ENCODE measurements at places on chromosomes 2 and 18.
A peak's percentile ranks its signal among the peaks of the same experiment; 100 is the strongest.

DNA sequence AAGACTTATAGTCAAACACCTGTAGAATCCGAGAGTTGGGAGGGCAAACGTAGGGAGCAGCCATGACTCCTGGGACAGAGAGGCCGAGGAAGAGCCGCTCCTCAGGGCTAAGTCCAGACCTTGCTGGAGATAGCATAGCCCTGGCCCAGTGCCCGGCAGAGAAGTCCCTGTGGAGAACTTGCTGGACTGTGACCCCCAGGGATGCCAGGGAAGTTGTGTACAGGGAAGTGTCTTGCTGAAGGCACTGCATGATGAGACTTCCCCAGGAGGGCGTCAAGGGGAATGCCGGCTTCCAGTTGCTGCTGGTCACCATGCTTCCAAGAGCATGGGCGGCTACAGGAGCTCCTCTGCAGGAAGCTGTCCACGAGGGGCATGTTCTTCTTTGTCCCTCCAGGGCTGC is 8.6 kb upstream of the CNDP1 start:
- DNase-seq = no peak

DNA sequence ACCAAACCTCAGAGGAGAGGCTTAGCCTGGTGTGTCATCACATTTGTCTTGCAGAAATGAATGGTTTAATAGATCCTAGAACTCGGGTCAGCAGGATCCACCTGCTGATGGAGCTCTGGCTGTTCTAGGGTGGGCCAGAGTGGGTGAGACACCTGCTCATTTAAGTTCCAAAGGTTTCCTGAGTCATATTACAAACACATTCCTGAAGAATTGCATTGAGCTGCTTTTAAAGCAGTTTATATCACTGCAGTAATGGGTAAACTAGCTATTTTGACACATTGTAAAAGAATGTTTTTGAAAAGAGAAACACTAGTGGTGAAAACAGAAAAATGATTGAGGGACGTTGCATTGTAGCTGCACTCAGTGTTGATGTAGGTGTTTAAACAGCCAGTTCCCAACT is 175.3 kb upstream of the TCF4 start:
- no peak for DNase-seq

GRCh38 chr2:150204451-150204850 is 283.0 kb downstream of the RND3 start:
- no peak for DNase-seq

- DNase-seq = no peak
These were observed 162.1 kb downstream of the QPCT start for GRCh38 chr2:37506407-37507050.

GRCh38 chr2:15890936-15891905 is 49.1 kb upstream of the MYCN start:
- DNase-seq = no peak

- no peak for DNase-seq
These were observed 40.2 kb upstream of the EML4 start for GRCh38 chr2:42128721-42129486.

DNA sequence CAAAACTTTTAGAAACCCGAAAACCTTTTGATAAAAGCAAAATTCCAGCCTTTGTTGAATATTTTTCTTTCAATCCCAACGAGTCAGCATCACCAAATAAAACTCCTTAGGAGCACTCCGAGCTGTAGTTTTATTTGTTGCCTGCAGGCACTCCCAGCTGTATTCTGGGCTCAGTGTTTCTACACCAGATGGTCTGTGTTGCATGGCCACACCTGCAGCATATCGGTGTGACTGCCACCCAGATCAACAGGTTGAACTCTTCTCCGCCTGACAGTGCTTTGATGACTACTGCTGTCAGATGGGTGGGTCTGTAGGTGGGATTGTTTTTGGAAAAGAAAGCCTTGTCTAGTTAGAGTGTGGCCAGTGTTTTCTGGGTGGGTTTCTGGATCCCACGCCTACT is 32.7 kb downstream of the APCDD1 start:
- DNase-seq = no peak

DNA sequence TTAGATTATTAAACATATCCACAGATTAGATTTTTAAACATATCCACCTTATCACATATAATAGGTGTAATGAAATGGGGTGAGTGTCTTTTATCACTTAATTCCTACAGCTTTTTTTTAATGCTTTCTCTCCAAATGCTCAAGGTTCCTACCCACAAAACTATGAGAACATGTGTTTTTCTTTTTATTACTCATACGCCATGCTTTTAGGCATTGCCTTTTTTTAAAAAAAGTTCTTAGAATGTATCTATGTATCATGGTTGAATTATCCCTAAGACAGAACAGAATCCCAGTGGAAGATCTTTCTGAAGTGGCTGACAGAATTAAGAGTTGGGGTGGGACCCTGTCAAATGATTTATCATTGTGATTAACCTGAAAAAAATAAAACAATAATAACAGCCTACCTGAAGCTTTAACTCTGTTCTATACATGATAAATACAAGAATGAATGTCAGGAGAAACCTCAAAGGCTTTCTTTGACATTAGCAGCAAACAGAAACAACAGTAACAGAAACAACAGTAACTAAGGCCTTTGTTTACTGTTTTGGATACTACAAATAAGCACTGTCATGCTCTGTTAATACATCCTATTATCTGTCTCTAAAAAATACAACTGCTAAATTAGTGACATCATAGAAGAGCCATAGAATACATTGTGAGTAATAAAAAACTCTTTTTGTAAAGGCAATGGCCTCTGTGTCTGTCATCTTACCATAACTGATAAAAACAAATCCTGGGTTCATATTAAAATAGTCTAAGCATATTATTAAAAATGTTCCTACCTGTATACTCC is 4.1 kb upstream of the ZNF397 start:
- no peak for DNase-seq

DNA sequence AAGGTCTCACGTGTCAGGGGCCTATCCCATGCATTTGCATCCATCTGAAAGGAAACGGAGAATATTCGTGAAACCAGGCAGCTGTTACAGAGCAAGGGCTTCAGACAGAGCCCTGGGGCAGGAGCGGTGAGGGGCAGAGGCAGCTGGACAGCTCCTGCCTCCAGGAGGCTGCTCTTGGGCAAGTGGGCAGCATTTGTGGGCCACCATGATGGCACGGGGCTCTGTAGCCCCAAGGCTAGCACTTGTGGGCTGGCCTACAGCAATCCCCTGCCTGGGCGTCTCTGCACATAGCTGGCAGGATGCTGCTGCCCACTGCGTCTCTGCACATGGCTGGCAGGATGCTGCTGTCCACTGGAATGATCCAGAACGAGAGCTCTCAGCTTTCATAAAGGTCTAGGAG is 52.8 kb upstream of the PTMA start:
- no peak for DNase-seq

GRCh38 chr2:44805401-44806235 is 135.9 kb upstream of the SIX3 start:
- no peak for DNase-seq

- no peak for DNase-seq
These were observed 1.4 kb downstream of the ATIC start for GRCh38 chr2:215313255-215313613.

DNA sequence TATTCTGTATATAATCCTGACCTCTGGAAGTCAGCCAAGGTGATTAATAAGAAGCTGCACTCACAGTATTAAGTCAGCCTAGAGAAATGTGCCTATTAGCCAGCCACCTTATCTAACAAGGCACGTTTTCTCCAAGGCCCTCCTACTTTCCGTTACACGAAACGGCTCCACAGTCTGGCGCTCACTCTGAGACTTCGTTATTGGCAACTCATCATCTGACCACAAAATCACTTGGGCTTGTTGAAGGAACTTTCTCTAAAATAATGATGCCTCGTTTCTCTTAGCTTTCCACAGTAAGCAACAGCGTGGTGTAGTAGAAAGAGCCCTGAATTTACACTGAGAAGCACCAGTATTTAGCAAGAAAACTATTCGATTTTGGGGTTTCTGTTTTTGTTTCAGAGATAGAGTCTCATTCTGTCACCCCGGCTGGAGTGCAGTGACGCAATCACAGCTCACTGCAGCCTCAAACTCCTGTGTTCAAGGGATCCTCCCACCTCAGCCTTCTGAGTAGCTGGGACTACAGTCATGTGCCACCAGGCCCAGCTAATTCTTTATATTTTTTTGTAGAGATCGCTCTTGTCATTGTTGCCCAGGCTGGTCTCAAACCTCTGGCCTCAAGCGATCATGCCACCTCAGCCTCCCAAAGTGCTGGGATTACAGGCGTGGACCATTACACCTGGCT is 53.6 kb upstream of the SLC14A1 start:
- DNase-seq = peak; percentile 27

DNA sequence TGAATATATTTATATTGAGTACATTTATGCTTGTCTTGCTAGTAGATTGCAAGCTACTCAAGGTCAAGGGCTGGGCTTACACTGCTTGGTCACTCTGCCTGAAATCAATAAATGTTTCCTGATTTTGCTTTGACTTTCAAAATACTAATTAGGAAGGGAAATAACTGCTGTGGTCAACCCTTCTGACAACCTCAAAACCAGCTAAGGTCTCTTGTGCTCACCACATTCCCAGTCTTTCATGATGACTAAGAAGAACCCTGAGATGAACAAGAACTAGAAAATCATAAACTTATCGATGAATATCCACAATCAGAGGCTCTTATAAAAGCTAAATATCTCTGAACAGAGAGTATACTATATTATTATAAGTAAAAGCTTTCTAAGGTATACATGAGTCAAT is 33.3 kb downstream of the ABCB11 start:
- DNase-seq = no peak

DNA sequence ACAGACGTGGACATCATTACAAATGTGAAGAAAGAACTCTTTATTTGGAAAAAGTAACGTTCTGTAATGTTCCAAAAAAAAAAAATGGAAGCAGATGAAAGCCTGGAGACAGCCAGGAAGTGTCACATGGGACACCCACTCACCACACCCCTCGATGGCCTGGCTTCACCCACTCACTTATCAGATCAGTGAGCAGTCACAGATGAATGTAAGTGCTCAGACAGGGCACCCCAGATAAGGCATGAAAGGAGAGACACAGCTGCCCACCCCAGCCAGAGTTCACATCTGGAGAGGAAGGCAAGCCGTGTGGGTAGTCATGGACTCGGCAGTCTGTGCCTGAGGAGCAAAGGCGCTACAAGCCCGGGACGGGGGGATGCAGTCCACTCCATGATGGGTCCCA is 105.2 kb downstream of the SEPTIN10 start:
- DNase-seq = no peak

- no peak for DNase-seq
These were observed 5.8 kb upstream of the MEIS1 start for GRCh38 chr2:66428986-66429612.

- DNase-seq = no peak
These were observed 96.4 kb upstream of the DNER start for GRCh38 chr2:229810786-229811185.

GRCh38 chr2:26169681-26170414 is 3.0 kb upstream of the GAREM2 start:
- DNase-seq = no peak

GRCh38 chr2:241062389-241063092 is 39.5 kb downstream of the MTERF4 start:
- DNase-seq = no peak

- DNase-seq = no peak
These were observed 68.6 kb upstream of the RPE start for GRCh38 chr2:209933499-209934483.

GRCh38 chr2:202169131-202169530 is 69.3 kb downstream of the SUMO1 start:
- DNase-seq = no peak

DNA sequence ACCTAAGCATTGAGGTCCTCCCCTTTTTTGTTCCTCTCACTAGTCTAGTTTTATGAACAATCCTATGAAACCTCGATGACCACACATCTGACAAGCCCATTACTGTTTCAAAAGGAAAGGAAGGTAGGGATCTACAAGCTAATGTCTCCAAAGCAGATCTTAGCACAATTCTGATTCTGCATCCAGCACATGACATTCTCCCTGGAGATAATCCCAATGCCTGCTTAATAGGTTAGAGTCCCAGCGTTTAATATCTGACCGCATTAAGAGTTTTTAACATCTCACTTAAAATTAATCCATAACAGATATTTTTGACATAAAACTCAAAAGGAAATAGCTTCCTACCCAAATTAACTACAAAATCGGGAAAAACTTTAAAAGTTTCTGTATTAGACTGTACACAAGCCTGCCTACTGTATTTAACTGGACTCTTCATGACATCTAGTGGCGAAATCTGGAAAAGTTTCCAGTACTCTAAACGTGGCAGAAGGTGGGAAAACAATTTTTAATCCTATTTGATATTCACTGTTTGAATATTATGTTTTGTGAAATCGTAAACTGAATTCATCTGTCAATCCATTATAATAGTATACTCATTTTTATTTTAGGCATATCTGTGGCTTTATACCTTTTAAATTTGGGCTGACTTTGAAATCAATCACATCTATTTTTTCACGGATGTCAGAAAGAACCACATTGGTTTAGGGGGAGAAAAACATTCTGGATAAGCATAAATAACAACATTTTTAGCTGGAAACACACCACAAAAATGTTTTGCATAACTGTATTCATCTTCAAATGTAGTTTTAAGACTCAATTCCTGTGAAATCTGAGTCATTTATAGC is 62.4 kb downstream of the TXNL1 start:
- DNase-seq = no peak
